ENCODE measurements at places on chromosomes 16 and 17.

- DNase-seq: no peak
Observed at GRCh38 chr17:80939151-80940145, 52.2 kb upstream of the CHMP6 start.

- no peak for DNase-seq
Observed at GRCh38 chr17:62714016-62714777, 86.7 kb downstream of the MRC2 start.

DNA sequence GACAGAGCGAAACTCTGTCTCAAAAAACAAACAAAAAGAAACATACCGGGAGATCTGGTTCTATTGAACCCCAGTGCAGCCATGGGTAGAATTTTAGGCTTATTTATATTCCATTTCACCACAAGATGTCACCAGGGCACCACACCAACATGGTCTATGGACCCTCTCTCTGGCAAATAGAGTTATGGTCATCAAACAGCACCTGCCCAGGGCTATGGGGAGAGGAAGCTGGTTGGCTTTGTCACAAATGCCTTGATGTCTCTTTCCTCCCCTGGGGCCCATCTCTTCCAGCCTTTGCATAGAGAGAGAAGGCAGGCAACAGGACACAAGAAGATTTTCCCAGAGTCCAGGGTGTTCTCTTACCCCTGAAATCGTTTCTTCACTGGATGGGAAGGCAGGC lies 128.4 kb downstream of the WWOX start:
- DNase-seq: no peak

DNA sequence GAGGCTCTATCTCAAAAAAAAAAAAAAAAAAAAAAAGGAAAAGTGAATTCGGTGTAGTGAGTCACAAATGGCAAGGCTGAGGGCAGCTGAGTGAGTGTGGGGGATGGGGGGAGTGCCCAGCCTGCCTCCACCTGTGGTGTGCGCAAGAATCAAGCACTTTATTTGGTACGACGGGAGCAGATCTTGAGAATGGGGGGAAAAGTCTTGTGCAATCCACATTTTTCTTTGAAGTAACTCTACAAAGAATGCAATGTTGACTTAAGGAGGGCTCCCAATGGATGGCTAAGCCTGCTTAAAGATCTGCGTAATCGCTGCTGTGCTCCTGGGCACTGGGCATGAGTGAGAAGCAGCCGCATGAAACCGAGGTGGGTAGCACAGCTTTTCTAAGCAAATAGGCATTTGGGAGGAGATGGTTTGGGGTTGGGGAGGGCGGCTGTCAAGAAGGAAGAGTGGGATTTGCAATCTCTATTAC lies 28.2 kb downstream of the ATP2C2 start:
- DNase-seq: no peak

DNA sequence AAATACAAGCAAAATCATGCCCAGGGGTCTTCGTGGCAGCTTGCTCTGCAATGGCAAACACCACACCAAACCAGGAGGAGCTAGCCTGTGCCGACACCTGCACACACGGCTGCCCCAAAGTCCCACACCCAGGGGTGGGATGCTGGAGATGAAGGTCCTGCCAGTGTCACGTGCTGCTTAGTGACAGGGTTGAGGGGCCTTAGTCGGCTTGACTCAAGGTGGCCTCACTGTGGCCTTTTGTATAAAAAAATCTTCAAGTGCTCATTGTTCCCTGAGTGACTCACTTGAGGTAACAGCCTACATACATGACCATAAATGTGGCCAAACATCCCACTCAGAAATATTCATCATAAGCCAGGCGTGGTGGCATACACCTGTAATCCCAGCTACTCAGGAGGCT lies 7.3 kb downstream of the TRIM65 start:
- DNase-seq: no peak

DNA sequence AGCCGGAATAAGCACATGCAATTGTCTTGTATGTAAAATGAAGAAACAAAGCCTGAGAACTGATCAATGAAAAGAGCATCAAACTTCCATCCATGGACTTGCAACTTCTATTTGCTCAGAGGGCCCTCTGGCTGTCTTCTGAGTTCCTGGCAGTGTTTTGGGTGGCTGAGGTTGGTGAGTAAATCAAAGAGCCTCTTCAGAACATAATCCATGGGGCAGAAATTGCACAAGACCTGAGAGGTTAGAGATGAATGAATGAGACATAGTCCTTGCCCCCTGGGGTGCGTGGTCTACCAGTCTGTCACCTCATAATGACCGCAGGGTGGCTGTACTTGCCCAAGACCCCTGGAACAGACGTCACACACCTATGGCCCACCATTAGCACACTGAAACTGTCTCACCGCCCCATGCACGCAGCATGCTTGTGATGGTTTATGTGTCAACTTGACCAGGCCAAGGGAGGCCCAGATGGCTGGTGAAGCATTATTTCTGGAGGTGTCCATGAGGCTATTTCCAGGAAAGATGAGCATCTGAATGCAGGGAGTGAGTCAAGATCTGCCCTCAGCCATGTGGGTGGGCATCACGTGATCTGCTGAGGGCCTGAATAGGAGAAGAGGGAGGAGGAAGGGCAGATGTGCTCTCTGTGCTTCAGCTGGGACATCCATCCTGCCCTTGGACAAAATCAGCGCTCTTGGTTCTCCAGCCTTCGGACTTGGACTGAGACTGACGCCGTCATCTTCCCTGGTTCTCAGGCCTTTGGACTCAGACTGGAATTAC lies 8.3 kb downstream of the PIK3R6 start:
- DNase-seq: peak; percentile 84

DNA sequence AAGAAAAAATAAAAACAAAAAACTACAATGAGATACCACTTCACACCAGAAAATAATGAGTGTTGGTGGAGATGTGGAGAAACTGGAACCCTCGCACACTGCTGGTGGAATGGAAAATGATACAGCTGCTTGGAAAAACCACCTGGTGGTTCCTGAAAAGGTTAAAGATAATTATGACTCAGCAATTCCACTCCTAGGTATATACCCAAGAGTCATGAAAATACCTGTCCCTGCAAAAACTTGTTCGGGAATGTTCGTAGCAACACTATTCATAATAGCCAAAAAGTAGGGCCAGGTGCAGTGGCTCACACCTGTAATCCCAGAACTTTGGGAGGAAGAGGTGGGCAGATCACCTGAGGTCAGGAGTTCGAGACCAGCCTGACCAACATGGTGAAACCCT lies 8.1 kb upstream of the ITGAE start:
- DNase-seq: no peak

DNA sequence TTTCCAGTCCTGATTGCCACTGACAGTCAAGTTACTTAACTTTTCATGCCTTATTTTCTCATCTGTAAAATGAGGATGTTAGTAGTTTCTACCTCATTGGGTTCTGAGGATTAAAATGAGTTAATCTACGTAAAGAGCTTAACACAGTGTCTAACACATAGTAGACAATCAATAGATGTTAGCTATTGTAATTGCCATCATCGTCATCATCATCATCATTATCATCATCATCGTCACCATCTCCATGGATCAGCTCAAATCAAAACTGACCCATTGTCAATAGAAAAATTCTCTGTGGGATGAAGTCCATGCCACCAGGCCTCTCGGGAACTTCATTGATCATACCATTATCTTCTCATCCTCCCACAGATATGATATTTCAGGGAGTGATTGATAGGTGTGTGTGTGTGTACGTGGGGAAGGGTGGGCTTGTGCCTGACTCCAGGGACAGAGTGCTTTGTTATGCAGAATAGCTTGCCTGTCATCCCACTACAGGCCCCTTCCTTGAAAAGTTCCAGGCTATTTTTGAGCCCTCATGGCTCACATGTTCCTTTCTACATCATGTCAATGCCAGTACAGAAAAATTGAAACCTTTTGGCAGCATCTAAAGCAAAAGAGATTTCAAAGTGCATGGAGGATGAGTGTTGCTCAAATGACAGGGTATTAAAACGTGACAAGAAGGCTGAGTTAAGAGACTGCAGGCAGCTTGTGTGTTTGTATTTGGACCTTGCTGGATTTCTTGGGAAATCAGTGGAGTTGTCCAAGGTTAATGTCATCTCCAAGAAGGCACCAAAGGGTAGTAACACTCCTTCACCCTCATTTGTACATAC lies 133.9 kb downstream of the PRKCB start:
- no peak for DNase-seq

GRCh38 chr17:40623419-40624210 lies 24.0 kb downstream of the SMARCE1 start:
- DNase-seq: no peak

GRCh38 chr17:57915544-57915943 lies 39.7 kb downstream of the CUEDC1 start:
- DNase-seq: no peak

Data from activated CD4-positive, alpha-beta T cell treated with anti-CD3 and anti-CD28 coated beads, Interleukin-10, Interleukin-2, amounts not matched to agents 100 ng/mL and 50 ng/mL, durations not matched to agents 16 hours and 8 hours (primary cell).